ENCODE measurements at places on chromosomes 5 and 9. TPM values are rescaled to one million over a fixed set of nuclear protein-coding genes. Genes with fewer than 3 reads are reported as not detected.

DNA sequence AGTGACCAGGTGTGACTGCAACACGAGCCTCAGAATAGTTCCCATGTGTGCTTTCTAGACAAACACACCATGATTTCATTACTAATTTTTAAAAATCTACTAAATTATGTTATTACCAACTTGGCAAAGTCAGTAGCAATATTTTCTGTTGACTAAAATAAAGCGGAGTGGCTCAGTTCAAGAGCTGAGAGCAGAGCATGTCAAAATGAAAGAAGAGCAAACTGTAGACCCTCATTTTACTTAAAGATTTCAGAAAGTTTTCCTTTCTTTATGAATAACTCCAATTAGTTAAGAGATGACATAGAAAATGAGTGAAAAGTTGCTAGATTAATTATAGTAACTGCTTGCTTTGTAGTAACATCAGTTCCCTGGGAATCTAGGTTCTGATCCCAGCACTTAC lies 17.9 kb downstream of the OXCT1 start:
- DNase-seq, result no peak

DNA sequence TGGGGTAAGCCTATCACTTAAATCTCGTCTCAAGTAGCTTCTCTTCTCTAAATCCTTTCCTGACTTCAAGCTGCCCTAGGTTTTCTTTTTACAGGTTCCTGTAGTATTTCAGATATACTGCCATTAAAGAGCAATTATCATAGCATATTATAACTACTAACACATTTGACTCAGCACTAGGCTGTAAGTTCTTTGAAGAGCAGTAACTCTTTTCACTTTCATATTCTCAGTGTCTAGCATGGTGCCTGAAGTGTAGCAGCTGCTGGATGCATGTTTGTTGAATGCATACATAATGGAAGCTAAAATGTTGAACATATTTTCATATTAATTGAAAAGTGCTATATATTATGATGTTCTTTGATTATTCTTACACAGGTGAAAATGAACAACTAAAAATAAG lies 22.5 kb downstream of the CCDC152 start:
- no peak for DNase-seq

GRCh38 chr5:144567421-144567780 lies 396.7 kb downstream of the KCTD16 start:
- no peak for DNase-seq

- no peak for DNase-seq
These were observed 73.0 kb upstream of the UBTD2 start for GRCh38 chr5:172356527-172356926.

The MGAT4B gene
- 64.6 TPM for polyA plus RNA-seq

The ZFP37 gene
- polyA plus RNA-seq, result 3.7 TPM

The WDR31 gene
- 2.6 TPM for polyA plus RNA-seq
